ENCODE measurements at places on chromosomes 3 and 15.

- DNase-seq, result no peak
Measured at GRCh38 chr15:62469874-62470688, 305.0 kb upstream of the C2CD4B start.

DNA sequence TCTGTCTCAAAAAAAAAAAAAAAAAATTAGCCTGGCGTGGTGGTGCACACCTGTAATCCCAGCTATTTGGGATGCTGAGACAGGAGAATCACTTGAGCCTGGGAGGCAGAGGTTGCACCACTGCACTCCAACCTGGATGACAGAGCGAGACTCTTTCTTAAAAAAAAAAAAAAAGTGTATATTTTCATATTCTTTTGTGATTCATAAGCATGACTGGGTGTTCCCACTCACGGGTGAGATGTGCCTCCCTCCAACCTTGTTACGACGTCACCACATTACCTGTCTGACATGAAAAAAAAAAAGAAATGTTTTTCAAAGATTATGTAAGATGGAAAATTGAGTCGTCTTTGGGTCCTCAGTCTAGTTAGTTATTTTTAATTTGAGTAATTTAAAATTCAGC lies 56.8 kb downstream of the TMEM41A start:
- no peak for DNase-seq

GRCh38 chr15:84752700-84753099 lies 4.3 kb downstream of the ZNF592 start:
- DNase-seq, result no peak

- no peak for DNase-seq
Measured at GRCh38 chr3:126514161-126514560, 3.4 kb downstream of the UROC1 start.

DNA sequence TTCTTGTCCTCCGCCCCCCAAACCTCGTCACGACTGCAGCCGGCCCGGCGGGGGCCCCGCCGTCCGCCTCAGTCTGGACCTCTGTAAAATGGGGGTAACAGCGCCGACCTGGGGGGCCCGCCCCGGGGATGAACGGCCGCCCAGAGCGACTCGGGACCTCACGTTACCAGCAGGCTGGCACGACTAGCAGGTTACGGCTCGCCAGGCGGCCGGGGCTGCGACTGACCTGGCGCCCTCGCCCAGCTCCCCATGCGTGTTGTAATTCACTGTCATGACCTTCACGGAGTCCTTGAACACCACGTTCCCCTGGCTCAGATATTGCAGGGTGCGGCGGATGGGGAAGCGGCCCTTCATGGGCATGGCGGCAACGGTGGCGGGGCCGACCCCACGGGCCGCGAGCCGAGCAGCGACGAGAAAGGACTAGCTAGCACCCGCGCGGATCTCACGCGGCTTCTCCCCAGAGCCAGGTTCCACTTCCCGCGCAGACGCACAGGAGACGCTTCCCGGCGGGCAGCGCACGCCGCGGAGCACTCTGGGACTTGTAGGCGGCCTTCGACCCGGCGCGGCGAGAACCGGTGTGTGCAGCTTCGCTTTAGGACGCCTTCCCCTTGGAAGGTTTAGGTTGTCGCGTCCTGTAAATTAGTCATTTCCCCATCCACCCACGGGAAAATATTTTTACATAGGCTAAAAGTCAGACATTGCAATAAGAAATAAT lies at the start of gene MRPS25:
TSS of gene MRPS25 (minus strand) at position 481 of the 715 bp plus-strand sequence. CDS start at position 360, 121 bp downstream.
- peak; percentile 87 for DNase-seq

DNA sequence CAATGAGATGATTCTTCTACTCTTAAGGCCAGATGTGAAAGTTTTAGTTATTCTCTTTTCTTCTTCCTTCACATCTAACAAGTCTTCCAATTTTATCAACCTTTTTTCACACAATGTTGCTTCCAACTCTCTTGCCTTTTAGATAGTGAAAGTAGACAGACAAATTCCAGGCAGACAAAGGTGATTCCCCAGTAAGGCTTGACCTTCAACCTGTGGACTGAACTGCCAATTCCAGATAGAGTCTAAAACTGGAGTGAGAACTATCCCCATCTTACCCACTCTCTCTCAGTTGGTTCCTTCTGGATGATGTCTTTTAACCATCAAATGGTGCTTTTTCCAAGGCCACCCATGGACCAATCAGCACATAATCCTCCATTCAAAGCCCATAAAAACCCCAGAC lies 159.0 kb downstream of the NSUN3 start:
- no peak for DNase-seq

- no peak for DNase-seq
Measured at GRCh38 chr3:10524270-10524669, 18.9 kb upstream of the ATP2B2 start.

- no peak for DNase-seq
Measured at GRCh38 chr3:182717216-182717615, 76.1 kb upstream of the ATP11B start.

DNA sequence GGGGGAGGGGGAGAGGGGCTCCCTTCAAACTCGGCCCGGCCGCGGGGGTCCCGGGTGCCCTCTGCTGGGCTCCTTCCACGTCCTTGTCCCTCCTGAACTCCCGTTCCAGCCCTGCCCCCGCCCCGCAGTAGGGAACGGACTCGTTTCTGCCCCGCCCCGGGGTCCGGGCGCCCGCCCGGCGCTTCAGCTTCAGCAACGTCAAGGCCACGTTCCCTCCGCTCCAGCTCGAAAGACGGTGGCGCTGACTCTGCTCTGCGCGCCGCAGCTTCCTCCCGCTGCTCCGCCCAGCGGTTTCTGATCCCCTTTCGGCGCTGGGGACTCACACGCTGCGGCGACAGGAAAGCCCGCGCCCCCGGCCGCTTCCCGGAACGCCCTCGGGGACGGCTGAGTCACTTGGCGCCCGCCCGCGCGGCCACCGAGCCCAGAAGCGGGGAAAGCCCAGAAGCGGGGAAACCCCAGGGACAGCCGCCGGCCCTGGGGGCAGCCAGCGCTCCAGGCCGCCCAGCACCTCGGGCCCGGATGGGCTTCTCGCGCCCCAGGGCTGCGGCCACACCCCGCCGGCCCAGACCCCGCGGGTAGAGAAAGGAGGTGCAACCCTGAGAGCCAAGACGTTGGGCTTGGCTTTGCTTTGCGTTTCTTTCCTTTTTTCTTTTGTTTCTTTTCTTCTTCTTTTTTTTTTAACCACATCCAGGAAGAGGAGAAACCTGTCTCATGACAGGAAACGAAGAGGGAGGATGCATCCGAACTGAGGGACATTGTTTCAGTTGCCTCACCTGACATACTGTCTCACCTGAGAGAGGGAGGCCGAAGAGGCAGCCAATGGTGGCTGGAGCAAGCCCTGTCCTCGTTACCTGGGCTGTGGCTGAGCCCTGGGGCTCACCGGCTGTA lies 28.9 kb downstream of the ARHGAP31 start:
- peak; percentile 21 for DNase-seq

GRCh38 chr3:193593668-193594030 lies 641 bp downstream of the OPA1 start:
- DNase-seq, result no peak

GRCh38 chr15:55343168-55343567 lies 24.1 kb downstream of the PIGB start:
- DNase-seq, result no peak

DNA sequence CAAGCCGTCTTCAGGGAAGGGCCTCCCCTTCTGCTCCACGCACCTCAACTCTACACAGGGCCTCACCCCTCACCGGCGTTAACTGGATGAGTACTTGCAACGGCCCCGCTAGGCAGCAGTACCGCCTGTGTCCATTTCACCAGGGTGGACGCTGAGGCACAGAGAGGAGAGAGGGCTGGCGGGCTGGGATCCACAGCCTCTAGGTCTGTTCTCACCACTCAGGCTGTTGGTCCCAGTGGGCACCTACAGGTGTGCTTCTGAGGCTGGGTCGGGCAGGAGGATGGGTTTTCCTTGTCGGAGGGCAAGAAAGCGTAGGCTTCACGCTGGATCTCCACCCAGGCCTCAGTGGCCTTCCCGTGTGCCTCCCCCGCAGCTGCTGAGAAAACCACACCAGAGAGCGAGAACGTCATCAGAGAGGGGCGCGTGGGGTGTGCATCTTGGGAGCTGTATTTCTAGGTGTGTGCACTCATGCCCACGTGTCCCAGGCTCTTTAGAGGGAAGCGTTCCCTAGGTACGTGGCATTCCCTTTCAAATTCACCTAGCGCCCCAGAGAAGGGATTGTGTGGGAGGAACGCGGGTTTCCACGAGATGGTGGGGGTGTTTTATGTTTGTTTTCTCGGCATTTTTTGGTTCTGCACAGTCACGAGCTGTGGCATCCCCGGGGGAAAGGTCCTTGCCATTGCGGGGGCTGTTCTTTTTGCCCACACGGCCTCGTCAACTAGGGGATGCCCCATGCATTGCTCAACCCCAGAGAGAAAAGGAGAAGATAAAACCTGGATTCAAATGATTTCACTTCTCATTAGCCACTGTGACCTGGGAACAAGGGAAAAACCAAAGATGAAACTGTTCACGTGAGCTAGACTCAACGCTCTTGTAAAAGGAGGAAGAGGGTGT lies 67.7 kb downstream of the MGLL start:
- DNase-seq, result no peak

DNA sequence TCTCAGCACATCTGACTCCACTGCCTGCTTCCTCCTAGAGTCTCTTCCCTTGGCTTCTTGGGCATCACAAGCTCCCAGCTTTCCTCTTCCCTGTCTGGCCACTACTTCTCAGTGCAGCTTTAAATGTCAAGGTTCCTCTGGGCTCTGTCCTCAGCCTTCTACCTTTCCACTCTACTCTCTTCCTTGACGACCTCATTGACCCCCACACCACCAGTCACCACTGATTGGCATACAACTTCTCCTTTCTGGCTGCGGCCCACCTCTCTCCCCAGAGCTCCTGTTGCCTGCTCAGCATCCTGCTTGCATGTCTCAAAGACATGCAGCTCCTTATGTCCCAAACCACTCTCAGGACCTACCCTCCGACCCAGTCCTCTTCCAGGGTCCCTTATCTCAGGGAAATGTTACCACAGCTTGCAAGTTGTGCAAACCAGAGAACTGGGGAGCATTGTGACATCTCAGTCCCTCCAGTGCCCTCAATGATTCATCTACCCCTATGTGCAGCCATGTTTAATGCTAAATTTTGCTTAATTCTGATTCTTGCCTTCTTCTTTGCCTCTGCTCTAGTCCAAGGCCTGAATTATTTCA lies 49.9 kb downstream of the TRPM1 start:
- DNase-seq, result no peak

- no peak for DNase-seq
Measured at GRCh38 chr3:23979569-23979968, 34.5 kb downstream of the NR1D2 start.

GRCh38 chr3:50611464-50612233 lies at the start of gene CISH:
CISH (minus strand) TSS chr3:50611774; CDS start chr3:50611650, 124 bp downstream.
- DNase-seq, result peak; percentile 89

GRCh38 chr3:137012097-137012501 lies 54.3 kb downstream of the IL20RB start:
- DNase-seq, result no peak

- no peak for DNase-seq
Measured at GRCh38 chr3:160390565-160391138, 8.4 kb downstream of the IFT80 start.

GRCh38 chr3:142925140-142925539 lies 36.3 kb upstream of the PCOLCE2 start:
- DNase-seq, result no peak

GRCh38 chr15:40857601-40858341 lies 13.9 kb downstream of the SPINT1 start:
- DNase-seq, result peak; percentile 60

GRCh38 chr3:31423482-31423881 lies 109.2 kb upstream of the STT3B start:
- DNase-seq, result no peak

GRCh38 chr3:64352639-64352992 lies 127.3 kb upstream of the PRICKLE2 start:
- no peak for DNase-seq

- no peak for DNase-seq
Measured at GRCh38 chr15:81117136-81117535, 16.9 kb upstream of the CFAP161 start.
